ENCODE measurements at places on chromosomes 1 and 21.

GRCh38 chr1:200934676-200935245, 40.1 kb downstream of the INAVA start:
- no peak for DNase-seq

DNA sequence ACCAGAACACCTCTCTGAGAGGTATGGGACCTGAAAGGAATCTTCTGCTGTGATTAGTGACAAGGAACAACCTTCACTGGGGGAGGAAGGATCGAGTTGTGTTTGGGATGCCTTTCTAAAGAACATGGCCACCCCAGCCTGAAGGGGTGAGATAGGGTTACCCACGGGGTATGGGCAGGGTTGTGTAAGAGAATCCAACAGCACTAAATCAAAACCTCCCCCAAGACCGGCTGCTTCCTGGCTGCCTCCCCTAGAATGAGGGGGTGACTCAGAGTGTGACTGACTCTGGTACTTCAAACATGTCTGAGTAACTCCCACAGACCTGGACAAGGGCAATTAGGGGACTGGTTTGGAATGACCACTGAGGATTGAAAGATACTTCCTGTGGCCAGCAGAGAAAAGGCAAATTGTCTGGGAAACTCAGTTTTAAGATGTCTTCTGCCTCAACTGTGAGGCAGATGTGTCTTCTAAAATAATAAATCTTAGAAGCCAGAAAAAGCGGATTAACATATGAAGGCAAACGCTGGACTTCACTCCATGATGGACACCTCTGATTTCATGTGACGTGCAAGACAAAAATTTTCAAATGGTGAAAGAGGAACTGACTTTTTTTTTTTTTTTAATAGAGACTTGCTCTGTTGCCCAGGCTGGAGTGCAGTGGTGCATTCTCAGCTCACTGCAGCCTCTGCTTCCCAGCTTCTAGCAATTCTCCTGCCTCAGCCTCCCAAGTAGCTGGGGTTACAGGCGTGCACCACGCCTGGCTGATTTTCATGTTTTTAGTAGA, 6.7 kb upstream of the PTPN14 start:
- no peak for DNase-seq

- DNase-seq = no peak
These were observed 53.4 kb downstream of the DMRTA2 start for GRCh38 chr1:50369830-50370229.

- no peak for DNase-seq
These were observed 8.3 kb upstream of the LRP8 start for GRCh38 chr1:53336146-53336545.

GRCh38 chr21:35649186-35649585, 411.1 kb downstream of the SETD4 start:
- no peak for DNase-seq

DNA sequence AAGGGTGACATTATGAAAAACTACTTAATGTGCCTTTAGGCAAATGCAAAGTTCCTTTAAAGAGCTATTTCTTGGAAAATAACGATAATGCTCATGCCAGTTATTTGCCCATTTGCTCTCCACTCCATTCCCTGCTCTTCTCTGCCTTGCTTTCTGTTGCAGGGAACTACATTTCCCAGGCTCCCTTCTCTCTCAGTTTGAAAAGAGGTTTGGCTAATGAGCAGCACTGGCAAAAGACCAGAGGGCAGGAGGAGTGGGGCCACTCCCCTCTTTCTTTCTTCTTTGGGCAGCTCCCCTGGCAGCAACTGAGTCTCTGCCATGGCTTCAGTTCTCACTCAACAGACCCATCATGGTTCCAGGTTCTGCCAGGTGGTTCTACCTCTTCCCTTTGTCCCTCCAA, 130.5 kb downstream of the RWDD3 start:
- DNase-seq = no peak

DNA sequence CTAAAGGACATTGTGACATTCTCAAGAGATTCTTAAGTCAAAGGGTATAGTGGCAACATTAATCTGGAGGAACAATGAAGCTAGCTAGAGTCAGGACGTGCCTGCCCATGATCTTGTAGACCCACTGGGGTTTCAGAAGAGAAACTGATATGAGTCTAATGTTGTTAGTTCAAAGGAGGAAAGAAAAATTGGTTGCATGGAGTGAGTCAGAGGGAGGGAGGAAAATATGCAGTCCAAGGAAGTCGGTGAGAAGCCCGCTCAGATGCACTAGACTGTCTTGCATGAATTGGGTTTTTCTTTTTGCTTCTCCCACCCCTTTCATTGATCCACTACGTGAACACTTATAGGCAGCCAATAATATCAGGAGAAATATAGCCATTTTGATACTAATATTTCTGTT, 53.8 kb upstream of the SYT14 start:
- no peak for DNase-seq

Data from GM13976 (cell line).